T-helper 1 cell (primary cell): ENCODE measurements at places on chromosomes 7 and 10.

- no peak for DNase-seq
These were observed 33.2 kb downstream of the ACBD5 start for GRCh38 chr10:27207350-27207749.

DNA sequence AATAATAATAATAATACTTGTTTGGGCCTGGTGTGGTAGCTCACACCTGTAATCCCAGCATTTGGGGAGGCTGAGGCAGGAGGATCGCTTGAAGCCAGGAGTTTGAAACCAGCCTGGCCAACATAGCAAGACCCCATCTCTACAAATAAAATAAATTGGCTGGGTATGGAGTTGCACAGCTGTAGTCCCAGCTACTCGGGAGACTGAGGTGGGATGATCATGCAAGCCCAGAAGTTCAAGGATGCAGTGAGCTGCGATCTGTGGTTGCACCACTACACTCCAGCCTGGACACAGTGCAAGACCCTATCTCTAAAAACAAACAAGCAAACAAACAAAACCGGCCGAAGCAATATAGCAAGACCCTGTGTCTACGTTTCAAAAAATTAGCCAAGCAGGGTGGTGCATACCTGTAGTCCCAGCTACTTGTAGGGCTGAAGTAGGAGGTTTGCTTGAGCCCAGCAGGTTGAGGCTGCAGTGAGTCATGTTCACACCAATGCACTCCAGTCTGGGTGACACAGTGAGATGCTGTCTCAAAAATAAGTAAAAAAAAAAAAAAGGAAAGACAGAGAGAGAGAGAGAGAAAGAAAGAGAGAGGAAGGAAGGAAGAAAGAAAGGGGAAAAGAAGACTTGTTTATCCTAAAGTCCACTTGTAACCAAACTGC, 85.6 kb upstream of the KDM7A start:
- no peak for DNase-seq

DNA sequence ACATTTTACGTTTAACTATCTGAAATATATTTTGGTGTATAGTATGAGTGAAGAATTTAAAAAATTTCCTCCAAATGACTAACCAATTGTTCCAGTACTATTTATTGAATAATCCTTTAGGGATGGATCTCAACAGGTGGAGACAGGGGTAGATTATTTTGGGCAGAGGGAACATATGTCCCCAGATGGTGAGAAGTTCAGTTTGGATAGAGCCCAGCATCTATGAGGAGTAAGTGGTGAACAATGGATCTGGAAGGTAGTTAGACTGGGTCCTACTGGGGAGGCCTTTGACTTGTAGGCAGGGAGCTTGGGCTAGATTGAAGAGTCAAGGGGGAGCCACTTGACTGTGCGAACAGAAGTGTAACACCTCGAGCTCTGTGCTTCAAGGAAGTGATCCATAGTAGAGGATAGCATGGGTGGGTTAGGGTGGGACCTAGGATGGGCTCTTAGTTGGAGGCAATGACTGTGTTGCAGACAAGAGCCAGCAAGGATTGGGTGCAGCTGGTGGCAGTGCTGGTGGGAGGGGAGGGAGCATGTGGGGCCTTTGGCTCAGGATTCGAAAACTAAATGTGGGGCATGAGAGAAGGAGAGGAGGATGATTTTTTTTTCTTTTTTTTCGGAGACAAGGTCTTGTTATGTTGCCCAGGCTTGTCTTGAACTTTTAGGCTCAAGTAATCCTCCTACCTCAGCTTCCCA, 3.9 kb upstream of the PURB start:
- DNase-seq: no peak

DNA sequence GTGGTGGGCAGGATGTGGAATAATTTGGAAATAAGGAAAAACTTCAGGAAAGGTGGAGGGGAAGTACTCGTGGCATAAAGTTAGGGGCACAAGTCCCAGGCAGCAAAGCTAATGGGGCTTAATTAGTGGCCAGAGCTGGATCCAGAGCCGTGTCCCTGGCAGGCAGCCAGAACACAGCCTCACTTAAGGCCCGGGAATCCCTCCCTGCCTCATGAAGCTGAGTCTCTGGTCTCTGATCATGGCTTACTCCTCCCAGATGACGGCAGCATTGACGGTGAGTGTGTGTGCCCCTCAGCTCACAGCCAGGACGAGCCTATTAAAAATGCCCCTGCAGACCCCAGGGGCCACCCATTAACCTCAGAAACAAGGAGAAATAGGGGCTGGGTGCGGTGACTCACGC, 48.2 kb upstream of the NPTX2 start:
- no peak for DNase-seq

DNA sequence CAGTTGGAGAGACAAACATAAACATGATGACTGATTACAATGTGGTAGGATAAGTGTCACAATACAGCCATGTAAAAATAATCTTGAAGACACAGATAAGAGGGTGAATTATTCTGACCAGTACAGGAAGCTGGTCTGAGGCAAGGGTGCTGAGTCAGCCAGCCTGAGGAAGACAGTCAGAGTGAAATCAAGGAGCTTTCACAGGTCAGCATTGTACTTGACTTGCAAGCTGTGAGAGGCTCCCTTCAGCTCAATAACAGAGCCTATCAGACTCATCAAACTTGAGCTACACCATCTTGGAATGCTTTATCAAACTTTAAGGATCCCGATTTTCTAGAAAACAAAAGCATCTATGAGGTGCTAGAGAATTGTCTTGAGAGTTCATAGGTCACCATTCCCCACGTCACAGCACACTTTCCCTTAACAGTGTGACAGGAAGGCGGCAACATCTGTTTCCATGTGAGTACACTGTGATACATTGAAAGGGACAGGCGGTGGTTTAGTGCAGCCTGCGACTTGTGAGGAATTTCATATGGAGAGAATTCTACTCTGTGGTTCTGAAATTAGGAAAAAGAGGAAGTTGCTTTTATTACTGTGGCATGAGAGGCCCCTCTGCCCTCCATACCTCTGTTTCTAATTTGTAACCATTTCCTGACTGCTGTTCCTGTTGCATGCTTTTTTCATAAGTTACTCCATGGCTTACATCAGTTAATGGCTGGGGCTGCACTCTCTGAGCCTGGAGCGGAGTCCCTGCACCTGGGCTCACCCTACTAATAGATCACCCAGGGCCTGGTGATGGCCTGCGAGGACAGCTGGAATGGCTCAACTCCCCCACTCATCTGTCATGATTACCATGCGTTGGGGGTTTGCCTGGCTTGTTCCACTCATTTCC, 417.1 kb downstream of the SUGCT start:
- DNase-seq: no peak

DNA sequence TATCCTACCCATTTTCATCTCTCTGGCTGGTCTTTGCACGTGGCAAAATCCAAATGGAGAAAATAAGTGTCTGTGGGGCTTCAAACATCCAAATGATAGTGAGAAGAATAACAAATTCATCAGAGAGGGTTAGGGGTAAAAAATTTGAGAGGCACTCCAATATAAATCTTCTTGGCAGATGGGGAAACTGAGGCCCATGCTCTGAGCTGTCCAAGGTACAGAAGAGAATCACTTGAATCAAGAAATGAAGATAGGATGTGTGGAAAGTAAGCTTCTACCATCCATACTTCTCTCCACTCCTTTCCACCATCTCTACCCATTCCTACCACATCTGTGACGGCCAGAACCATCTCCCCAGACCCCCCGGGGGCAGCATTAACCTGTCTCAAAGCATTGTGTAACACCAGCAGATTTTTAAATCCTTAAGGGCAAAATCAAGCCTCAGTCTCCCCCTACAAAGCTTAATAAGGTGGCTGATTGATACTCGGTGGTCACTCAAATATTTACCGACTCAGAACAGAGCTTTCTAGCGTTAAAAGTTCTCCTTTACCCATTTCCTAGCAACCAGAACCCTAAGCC, 818 bp downstream of the GOT1 start:
- no peak for DNase-seq

- DNase-seq: no peak
These were observed 78.4 kb upstream of the IKZF1 start for GRCh38 chr7:50226145-50226544.

- no peak for DNase-seq
These were observed 26.6 kb downstream of the CHST3 start for GRCh38 chr10:71990706-71991269.

DNA sequence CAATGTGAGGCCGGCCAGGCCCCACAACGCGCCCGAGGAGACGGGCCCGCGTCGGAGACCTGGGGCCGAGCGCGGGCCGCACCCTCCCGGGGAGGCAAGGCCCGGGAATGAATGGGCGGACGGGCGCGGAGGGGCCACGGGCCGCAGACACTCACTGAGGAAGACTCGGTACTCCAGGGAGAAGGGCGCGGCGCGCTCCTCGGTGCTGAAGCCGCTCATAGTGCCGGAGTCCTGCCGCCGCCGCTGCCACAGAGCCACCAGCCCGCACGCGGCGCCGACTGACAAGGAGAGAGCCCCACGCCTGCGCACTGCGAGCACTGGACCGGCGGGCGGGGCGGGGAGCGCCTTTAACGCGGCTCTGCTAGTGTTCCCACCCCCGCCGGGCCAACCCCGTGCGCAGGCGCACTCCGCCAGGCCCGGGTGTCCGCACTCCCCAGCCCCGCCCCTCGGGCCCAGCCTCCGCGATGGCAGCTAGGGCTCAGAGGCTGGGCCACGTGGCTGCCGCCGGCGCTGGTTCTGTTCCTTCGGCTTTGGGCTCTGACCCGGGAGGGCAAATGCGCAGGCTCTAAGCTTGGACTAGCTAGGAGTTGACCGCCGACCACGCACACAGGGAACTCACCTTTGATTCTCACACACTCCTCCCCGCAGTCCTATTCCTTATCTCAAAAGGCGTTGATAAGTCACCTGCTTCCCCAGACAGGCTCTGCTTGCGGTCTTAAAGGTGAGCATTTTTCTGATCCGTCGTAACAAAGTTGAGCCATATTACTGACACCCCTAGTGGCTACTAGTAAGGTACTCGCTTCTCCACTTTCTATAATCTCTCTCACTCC, at the start of gene PPA1:
Gene PPA1, minus strand, starts transcription at position 321 of the 830 bp plus-strand sequence. Its CDS starts 102 bp downstream, at position 219.
- peak; percentile 100 for DNase-seq

DNA sequence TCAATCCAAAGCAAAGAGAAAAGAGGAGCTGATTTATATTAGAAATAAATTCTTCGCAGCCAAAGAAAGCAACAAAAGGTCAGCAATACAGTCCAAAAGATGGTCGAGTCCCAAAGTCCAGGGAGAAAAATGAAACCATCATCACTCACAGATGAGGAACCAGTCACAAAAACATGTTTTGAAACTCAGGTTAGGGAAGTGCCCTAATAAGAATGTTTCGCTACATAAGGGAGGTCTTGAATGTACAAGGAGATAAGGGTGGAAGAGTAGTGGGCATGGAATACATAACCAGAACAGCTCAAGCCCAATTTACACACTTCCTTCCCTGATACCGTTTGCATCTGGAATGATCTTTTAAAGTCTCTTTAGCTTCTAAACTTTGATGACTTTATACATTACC, 53.6 kb downstream of the VPS41 start:
- no peak for DNase-seq

DNA sequence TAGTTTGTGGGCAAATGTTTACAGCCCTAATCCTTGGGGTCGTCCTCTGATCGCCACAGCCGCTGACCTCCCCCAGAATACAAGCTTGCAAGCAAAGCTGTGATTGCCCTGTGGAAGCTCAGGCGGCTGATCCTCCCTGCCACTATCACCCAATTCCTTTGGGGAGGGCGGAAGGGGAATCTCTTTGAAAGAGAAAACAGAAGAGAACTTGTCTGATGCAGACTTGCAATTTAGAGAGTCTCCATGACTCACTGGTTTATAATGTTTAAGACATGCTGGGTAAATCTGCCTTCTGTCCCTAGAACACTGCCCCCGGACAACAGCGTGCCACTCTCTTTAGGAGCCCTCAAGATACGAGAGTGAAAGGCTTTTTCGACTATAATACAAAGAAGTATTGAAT, 75.5 kb downstream of the NRP1 start:
- DNase-seq: no peak

GRCh38 chr7:99386584-99387238, 12.2 kb downstream of the ARPC1B start:
- no peak for DNase-seq

DNA sequence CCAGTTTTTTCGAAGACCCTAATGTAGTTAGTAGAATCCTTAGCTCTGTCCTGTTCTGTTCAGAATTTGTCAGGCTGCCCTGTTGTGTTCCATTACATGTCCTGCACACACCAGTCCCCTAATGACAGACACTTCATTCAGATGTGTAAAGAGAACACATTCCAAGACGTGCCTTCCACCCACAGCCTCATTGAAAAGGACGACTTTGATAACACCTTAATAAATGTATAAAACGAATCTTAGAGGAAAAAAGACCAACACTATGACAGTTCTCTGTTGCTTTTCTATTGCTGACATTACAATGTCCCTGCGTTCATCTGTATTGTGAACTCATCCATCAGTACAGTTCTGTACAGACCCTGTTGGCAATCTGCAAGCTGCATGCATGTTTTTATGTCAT, 3.5 kb downstream of the LRRTM3 start:
- no peak for DNase-seq

- no peak for DNase-seq
These were observed 485.6 kb upstream of the C7orf33 start for GRCh38 chr7:148104924-148105323.

GRCh38 chr7:69889338-69889975, 291.2 kb downstream of the AUTS2 start:
- DNase-seq: no peak

DNA sequence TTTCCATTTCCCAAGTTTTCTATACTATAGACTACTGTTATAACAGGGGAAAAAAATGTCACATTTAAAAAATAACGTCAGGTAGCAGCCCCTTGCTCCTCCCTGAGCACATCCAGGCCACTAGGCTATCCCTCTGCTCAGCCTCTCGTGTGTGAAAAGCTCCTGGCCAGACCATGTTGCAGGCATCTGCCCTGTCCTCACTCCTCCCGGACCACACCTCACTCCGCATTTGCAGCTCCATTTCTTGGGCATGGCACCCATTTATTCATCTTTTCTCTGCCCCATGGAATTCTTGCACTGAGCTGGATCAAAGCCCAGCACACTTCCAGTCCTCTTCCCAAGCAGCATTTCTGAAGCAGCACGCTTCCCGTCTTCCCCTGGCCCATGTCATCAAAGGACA, 1.4 kb upstream of the GDF2 start:
- no peak for DNase-seq

GRCh38 chr10:132100091-132100481, 34.3 kb downstream of the JAKMIP3 start:
- DNase-seq: no peak

GRCh38 chr10:34522546-34522945, 292.6 kb downstream of the PARD3 start:
- DNase-seq: no peak

DNA sequence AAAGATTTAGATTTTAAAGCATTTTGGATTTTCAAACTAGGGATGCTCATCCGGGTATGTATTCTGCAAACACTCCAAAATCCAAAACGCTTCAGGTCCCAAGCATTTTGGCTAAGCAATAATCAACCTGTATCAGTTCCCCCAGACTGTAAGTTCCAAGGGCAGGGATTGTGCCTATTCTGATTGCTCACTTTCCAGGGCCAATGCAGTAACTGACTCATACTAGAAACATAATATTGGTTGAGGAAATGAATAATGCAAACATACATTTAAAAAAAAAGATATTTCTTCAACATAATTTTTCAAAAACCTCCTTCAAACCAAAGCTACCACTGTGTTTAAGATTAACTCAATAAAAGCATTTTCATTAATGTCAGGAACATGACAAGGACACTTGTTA, 69.5 kb downstream of the HIBADH start:
- no peak for DNase-seq

GRCh38 chr7:158286210-158286609, 301.4 kb downstream of the PTPRN2 start:
- no peak for DNase-seq
